ENCODE measurements at places on chromosomes 16 and 17. TPM values are rescaled to one million over a fixed set of nuclear protein-coding genes. Genes with fewer than 3 reads are reported as not detected.

GRCh38 chr16:77556201-77556873 lies 121.5 kb upstream of the ADAMTS18 start:
- no peak overlapping the region for H3K4me3 ChIP-seq
- DNase-seq = peak; percentile 15
- no peaks in the 10 kb centered on the region for H3K27me3 ChIP-seq
- no peaks in the 10 kb centered on the region for H3K36me3 ChIP-seq
- H3K4me1 ChIP-seq = peaks cover 20% of the 10 kb centered on the region

DNA sequence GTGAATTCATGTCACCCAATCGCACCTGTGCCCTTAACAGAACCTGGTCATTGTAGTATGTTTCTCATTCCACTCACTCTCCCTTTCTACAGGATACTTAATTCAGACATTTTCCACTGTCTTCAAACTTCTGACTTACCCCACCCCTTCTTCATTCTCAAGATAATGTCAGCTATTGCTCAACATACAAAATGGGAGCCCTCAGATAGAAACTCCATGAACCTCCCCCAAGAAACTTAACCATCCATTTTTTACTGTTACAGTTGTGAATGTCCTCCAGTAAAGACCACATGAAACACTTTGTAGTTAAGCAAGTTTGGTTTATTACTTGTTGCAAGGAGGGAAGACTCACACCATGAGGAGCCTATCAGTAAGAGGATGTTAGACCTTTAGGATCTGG lies 22.1 kb upstream of the ARHGAP17 start:
- H3K27ac ChIP-seq = no peak overlapping the region
- no peak overlapping the region for H3K4me3 ChIP-seq
- DNase-seq = no peak
- H3K36me3 ChIP-seq = no peaks in the 10 kb centered on the region
- peaks cover 2% of the 10 kb centered on the region for H3K4me1 ChIP-seq

- no peaks in the 10 kb centered on the region for H3K4me1 ChIP-seq
- no peak overlapping the region for H3K4me3 ChIP-seq
- peaks cover 44% of the 10 kb centered on the region for H3K27me3 ChIP-seq
- no peaks in the 10 kb centered on the region for H3K36me3 ChIP-seq
- no peak overlapping the region for H3K27ac ChIP-seq
- no peak for DNase-seq
These were observed 8.1 kb downstream of the BTBD17 start for GRCh38 chr17:74353446-74354060.

GRCh38 chr17:1515640-1516387 lies 598 bp downstream of the INPP5K start:
- H3K4me3 ChIP-seq = peak overlapping the region; percentile 75
- H3K27me3 ChIP-seq = no peaks in the 10 kb centered on the region
- peaks cover 13% of the 10 kb centered on the region for H3K4me1 ChIP-seq
- DNase-seq = peak; percentile 80
- H3K36me3 ChIP-seq = peaks cover 21% of the 10 kb centered on the region
- H3K27ac ChIP-seq = peak overlapping the region; percentile 97

KRT25 gene
- not detected for total RNA-seq

Measured in lung (tissue), 17 donors.